Activated CD4-positive, alpha-beta T cell treated with anti-CD3 and anti-CD28 coated beads, Interleukin-2, amount 50 U/mL, for 48 hours (primary cell): ENCODE measurements at places on chromosomes 2 and 18.

- no peak for DNase-seq
Measured at GRCh38 chr2:72050734-72051133, 96.9 kb downstream of the CYP26B1 start.

- DNase-seq, result no peak
Measured at GRCh38 chr18:6311456-6312215, 103.1 kb downstream of the L3MBTL4 start.

DNA sequence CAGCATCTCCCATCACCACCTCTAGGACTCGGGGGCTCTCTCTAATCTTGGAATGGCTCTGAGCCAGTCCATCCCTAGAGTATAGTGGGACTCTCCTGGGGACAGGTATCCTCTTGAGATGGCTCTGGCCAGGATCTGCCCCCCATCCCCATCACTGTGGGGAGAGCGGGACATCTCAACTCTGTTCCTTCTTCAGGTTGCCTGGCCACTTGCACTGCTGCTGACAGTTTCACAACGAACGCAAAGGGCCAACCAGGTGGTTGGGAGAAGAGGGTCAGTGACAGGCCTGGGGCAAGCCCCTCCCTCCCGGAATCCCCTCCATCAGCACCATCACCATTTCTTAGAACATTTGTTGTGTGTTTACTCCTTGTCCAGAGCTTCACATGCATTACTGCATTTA lies 62.6 kb downstream of the CIB4 start:
- no peak for DNase-seq

DNA sequence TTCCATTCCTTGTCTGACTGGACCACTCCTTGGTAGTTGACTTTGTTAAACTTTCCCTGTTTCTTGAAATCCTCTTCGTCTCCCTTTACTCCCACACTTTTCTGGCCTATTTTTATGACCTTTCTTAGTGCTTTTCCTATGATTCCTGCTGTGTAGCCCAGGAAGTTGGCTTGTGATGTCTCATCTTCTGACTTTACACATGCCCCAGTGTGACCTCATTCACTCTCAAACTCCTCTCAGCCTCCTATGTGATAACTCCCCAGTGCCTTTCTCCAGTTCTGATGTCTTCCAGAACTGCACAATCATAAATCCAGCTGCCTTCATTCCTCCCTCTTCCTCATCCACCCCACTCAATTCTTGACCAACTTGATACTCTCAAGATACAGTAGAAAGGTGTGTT lies 407.6 kb downstream of the TGIF1 start:
- no peak for DNase-seq

- no peak for DNase-seq
Measured at GRCh38 chr2:220783671-220784070, 788.4 kb downstream of the EPHA4 start.

DNA sequence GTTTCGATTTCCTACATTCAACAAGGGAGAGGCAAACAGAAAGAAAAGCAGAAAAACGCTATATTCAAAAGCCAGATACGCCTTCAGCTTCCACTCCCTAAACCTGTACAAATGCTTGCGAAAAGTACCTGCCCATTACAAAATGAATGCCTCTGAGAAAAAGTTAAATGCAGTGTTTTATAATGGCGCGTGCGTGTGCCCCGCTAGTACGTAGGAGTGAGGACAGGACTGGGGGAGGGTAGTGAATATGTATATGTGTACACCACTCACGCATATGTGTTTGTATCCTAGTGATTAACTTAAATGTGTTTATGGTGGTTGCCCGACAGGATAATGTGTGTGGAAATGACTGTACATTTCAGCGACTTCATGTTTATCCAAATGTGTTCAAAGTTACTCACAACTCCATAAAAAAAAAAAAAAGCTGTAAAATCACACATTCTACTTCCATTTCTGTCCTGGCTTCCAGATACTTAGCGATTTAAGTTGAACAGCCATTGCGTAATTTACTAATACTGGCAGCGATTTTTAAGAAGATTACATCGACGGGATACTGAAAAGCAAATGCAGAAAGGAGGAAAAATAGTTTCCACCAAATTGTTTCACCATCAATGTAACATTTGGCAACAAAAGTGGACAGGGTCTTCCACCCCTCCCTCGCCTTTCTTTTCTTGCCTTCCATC lies 1.3 kb downstream of the NEUROD1 start:
- no peak for DNase-seq

GRCh38 chr2:206241736-206242135 lies 32.7 kb upstream of the ZDBF2 start:
- no peak for DNase-seq

DNA sequence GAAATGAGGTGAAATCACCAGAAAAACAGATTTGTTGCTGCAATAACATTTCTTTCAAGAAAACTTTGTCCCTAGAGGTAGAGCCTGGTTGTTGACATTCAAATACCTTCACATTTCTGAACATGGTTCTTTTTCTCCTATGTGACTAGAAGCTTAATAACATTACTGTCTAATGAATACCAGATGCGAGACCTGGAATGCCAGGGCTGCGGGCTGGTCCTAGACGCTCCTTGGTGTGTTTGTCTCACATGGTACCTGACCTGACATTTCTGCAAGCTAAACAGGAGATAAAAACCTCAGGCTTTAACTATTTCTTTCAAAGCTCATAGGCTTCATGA lies 38.5 kb downstream of the ACKR3 start:
- no peak for DNase-seq

DNA sequence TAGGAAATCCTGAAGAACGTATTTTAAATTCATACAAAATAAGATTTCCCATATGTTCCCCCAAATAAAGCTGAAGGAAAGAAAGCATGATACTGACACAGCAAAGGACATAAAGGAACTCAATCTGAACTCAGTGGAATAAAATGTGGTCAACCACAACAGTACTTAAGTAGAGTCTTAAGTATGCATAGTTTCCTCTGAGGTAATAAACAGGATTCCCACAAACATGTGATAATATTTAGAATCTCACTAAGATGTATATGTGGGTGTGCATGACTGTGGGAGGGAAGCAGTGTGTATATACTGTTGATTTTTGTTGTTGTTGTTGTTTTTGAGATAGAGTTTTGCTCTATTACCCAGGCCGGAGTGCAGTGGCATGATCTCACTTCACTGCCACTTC lies 69.3 kb downstream of the NOL10 start:
- no peak for DNase-seq

GRCh38 chr2:237859533-237860272 lies at the start of gene RAMP1:
Gene RAMP1, plus strand, starts transcription at chr2:237859623. Its CDS starts 53 bp downstream, at chr2:237859676.
- peak; percentile 31 for DNase-seq

DNA sequence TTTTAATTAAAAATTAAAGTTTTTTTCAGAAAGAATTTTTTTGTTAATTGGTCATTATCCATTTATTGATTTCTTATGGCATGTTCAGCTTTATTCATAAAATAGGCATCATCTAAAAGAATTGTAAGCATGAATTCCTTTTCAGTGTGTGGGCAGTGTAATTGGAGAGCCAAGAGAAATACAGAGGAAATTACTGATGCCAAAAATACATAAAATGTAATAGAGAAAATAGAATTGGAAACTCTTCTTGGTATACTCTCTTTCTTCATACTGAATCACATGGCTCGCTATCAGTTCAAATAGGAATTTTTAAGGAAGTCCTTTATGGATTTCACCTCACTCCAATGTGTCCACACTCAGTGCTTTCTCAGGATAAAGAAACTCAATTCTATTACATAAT lies 663.6 kb upstream of the NRXN1 start:
- DNase-seq, result no peak

DNA sequence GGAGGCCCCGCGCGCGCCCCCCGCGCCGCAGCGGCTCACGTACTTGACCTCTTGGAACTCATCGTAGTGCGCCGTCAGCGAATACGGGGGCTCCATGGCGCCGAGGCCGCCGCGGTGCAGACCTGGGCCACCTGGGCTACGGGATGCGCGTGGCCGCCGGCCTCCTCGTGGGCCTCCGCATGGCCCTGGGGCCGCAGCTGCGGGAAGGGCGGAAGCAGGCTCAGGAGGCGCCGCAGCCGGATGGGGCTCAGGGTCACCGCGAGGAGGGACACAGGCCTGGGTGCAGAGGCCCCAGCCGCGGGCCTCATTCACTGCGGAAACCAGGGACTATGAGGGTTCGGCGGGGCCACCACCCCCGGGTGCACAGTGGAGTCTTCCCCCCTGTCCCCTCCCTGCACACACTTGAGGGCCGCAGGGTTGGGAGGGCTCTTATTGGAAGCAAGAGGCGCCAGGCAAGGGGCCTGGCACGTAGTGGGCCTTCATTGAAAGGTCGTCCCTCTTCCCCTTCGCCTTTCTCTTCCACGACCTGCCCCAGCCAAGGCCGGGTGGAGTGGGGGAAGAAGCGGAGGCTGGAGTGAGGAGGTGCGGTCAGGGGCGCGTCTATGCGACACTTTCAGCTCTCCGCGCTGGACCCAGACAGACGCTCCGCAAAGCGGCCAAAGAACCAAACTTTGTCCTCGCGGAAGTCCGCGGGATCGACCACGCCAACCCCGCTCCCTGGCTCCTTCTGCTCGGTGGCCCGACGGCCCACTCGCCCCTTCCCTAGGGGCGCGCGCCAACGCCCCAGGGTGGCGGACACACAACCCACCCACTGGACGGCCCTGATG lies 863 bp downstream of the ECEL1 start:
- no peak for DNase-seq

DNA sequence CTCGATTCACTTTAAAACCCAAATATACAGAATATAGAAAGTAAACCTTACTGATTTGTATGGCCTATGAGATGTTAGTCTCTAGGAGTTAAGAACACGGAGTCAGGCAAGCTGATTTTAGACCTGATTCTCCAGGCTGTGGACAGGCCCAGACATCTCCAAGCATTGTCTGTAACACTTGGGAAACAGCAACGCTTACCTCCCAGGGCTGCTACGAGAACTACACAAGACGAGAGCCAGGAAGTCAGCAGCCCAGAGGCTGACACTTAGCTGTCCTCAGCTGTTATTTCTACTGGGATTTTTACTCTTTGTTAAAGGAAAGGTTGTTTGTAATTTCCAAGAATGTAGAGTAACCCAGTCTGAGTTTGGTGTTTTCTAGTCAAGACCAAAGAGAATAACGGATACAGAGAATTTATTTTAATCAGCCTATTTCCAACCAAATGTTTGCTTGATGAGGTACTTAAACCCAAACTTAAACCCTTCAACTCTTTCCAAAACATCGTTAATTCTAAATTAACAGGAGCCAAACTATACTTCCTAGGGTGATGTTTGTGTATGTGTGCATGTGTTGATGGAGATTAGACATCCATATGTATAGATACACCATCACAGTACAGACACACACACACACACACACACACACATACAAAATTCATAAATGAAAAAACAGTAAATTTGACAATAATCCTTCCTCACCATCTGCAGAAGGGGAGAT lies 123.4 kb downstream of the LAMA1 start:
- DNase-seq, result no peak

DNA sequence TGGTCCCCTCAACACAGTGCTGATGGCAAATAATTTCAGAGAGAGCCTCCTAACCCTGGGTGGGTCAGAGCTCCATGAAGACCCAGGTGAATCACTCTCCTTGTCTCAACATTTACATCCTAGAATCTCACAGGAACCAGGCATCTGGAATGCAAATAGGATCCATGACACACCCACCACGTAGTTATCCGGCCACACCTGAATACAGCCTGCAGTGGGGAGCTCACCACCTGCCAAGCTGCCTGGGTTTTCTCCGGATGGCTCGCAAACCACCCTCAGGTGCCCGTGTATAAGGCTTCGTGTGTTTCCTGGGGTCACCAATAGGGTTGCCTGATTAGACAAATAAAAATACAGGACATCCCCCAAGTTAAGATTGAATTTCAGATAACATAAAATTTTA lies 9.9 kb downstream of the CHST10 start:
- no peak for DNase-seq

- DNase-seq, result no peak
Measured at GRCh38 chr18:70397259-70397925, 108.5 kb downstream of the SOCS6 start.

DNA sequence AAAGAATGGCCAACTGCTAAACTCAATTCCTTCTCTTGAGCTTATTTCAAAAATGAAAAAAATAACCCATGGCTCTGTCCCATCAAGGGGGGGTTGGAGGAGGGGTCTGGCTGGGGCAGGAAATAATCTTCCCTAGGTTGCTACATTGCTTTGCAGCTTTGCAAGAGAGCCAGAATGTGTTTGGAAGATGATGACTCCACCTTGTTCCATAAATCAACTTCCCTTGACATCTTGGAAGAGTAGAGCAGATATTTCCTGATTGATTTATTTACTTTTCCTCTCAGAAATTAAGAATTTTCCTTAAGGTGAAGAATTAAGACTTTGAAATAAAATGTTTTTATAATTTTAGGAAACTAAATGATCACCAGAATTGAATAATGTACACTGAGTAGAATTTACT lies 41.3 kb downstream of the ESCO1 start:
- DNase-seq, result no peak

DNA sequence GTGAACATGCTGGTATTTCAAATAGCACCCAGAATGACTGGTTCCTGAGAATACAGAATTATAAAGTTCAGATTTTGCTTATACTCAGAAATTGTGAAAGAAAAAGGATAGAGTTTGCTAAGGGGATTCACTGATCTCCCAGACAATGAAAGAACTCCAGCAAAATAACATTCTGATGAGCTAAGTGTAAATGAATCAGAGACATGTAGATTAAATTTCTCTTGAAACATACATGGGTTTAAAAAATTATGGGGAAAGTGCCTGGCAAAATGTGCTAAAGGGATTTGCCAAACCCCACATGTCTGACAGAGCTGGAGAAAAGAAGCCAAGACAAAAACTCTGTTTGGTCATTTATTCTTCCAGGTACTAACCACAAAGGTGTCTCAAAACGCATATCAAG lies 116.3 kb downstream of the FTCDNL1 start:
- DNase-seq, result no peak

GRCh38 chr2:118642501-118642900 lies 204.9 kb downstream of the EN1 start:
- DNase-seq, result no peak

GRCh38 chr2:162149940-162150339 lies 2.1 kb downstream of the GCG start:
- DNase-seq, result no peak

DNA sequence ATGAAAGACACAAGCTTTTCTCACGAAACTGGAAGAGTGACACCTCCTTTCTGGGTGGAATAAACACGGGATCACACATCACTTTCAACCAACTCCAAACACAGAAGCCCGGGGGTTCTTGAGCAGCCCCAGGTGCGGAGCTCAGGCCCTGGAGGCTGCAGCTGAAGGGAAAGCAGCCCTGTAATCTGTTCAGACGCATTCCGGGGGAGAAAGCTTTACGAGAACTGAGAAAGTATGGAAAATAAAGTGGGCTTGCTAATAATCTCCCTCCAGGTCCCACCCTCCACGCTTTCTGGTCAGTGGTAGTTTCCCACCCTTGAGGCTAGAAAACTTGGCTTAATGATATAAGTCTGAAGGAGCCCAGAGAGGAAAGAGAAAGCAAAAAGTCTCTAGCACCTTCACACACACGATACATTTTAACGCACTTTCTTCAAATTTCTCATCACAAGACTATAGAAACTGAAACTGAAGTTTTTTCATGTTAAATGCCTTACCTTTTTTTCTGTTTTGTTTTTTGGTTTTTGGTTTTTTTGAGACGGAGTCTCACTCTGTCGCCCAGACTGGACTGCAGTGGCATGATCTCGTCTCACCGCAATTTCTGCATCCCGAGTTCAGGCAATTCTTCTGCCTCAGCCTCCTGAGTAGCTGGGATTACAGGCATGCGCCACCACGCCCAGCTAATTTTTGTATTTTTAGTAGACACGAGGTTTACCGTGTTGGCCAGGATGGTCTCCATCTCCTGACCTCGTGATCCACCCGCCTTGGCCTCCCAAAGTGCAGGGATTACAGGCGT lies 141.3 kb downstream of the AFF3 start:
- DNase-seq, result no peak

GRCh38 chr2:152730591-152731333 lies 12.3 kb downstream of the ARL6IP6 start:
- DNase-seq, result no peak
